ENCODE measurements at places on chromosomes 16 and 17.

GRCh38 chr16:11198828-11199227 is 57.2 kb downstream of the SOCS1 start:
- DNase-seq = no peak

GRCh38 chr16:73032541-73033270 is 15.2 kb downstream of the ZFHX3 start:
- DNase-seq = no peak

DNA sequence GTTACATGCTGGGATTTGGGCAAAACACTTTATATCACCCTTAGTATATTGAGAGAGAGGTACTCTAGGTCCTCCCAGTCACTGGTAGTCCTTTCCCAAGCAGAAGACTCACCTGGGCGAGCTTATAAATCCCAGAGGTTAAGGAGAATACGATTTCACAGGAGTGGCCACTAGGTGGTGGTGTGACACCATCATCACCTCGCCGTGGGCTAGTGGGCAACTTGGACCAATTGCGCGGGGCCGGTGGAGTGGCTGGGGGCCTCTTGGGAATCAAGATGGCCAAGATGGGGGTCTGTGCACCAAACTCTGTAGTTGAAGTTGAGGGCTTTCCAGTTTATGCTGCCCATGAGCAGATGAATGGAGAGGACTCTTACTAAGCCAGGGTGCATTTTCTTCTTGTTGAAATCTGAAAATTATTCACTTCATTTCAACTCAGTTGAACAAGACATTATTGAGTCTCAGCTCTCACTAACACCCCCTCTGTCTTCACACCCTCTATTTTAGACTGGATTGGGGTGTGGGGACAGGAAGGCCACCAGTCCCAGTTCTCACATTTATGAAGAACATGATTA is 38.2 kb upstream of the PIRT start:
- DNase-seq = no peak

- peak; percentile 93 for DNase-seq
Observed at GRCh38 chr16:88737298-88738150, 31.2 kb downstream of the CTU2 start.

GRCh38 chr16:82641336-82641984 is 14.7 kb downstream of the CDH13 start:
- DNase-seq = no peak

GRCh38 chr16:17013038-17013437 is 457.7 kb downstream of the XYLT1 start:
- no peak for DNase-seq

DNA sequence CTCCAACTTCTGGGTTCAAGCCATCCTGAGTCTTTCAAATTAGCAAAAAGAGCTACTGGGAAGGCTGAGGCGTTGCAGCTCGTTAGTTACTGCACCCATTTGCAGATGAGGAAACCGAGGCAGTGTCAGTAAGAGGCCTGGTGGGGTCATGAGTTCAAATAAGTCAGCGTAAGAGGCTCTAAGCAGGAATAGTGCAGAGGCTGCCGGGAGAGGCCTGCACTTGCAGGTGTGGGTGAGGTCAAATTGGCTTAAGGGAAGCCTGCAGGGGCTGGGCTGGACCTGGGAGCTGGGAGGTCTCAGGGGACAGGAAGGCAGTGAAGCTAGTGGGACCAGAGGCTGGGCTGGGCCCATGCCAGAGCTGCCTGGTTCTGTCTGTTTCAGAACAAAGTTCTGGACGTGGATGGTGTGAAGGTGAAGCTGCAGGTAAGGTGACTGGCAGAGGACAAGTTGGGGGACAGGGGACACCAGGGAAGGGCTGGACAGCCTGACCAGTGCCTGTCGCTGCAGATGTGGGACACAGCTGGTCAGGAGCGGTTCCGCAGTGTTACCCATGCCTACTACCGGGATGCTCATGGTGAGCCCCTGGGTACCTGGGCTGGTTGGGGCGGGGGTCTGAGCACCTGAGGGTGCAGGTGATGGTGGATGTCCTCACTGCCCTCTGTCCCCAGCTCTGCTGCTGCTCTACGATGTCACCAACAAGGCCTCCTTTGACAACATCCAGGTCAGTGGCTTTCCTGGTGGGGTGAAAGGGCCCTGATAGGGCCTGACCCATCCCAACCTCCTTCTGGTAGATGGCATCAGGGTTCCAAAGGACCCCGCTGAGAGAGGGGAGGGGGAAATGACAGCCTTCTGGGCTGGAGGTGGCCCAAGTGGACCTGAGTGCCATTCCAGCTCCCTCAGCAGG is 3.0 kb downstream of the RAB26 start:
- no peak for DNase-seq

DNA sequence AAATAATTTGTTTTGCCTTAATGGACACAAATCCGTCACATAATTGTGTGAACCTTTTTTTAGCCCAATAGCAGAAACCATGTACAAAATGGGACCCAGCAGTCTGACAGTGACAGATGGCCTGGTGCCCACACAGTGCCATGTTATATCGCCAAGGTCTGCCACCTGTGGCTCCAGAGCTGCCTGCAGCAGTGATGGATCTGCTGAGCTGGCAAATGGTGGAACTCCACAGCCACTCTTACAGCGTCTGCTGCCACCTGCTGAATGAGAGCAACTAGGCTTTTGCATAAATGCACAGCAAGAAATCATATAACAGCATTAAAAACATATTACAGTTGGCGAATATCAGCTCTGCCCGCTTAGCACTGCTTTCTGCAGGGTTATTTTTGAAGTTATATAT is 59.4 kb downstream of the NUP93 start:
- DNase-seq = no peak

DNA sequence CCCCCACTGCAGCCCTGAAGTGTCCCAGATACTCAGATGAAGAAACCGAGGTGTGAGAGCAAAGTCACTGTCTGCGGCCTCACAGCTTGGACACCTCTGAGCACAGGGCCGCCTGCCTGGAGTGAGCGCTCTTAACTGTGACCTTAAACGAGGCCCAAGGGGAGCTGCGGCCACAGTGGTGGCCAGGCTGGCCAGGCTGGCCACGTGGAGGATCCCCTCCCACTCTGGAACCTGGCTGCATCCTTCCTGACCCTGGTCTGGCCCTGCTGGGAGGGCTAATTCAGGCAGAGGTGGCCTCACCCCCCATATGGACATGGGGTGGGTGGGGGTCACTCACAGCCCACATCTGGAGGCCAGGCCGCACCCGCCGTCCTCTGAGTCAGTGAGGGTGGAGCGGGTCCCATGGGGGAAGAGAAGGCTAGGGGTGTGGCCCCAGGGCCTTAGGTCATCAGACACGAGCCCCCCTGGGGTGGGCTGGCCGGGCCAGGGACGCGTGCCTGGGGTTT is 6.6 kb downstream of the VASN start:
- DNase-seq = peak; percentile 68

DNA sequence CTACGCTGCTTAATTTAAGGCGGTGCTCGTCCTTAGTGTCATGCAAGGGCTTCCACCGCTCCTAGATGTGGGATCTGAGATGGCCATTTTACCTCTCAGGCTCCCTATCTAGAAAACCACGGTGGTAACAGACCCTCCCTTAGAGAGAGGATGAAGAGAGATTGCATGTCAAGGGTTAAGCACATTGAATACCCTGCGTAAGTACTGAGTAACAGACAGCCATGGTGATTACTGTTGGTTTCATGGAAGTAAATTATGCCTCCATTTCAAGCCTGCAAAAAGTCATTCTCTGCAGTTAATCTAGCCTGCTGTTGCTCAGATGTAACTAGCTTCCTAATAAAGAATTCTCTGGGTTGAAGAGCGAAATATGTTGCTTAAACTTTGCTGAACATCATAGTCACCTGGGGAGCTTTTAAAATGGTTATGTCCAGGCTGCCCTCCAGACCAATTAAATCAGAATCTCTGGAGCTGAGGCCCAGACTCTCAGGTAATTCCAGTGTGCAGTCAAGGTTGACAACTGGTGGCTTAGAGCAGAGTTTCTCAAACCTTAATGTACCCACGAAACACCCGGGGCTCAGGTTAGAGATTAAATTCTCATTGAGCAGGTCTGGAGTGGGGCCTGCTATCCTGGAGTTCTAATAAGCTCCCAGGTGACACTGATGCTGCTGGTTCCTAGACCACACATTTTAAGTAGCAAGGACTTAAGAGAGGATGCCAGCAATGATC is 167.1 kb downstream of the SNX29 start:
- no peak for DNase-seq

DNA sequence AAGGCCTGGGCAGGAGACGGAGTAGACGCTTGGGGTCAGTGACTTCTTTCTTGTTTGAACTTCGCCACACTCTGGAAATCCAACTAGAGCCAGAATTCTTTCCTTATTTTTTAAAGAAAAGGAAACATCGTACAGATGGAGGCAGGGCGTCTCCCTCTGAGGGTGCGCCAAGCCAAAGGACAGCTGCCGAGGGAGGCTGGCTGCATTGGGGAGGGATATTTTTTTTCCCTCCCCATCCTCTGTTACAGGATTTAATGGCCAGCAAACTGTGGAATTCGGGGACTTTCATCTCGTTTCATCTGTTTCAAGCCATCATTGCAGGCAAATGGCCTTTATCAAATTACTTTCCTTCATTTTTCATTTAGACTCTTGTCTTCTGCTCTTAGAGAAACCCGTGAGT is 15.9 kb downstream of the CDK5R1 start:
- DNase-seq = no peak

- peak; percentile 46 for DNase-seq
Observed at GRCh38 chr16:87610026-87610425, 7.7 kb downstream of the JPH3 start.

- DNase-seq = peak; percentile 87
Observed at GRCh38 chr16:569445-570254, at the start of gene PIGQ. TSS of gene PIGQ (plus strand) at chr16:569968. CDS start at chr16:574075, 4,107 bp downstream.

GRCh38 chr17:57516290-57517230 is 228.5 kb downstream of the CCDC182 start:
- DNase-seq = no peak

DNA sequence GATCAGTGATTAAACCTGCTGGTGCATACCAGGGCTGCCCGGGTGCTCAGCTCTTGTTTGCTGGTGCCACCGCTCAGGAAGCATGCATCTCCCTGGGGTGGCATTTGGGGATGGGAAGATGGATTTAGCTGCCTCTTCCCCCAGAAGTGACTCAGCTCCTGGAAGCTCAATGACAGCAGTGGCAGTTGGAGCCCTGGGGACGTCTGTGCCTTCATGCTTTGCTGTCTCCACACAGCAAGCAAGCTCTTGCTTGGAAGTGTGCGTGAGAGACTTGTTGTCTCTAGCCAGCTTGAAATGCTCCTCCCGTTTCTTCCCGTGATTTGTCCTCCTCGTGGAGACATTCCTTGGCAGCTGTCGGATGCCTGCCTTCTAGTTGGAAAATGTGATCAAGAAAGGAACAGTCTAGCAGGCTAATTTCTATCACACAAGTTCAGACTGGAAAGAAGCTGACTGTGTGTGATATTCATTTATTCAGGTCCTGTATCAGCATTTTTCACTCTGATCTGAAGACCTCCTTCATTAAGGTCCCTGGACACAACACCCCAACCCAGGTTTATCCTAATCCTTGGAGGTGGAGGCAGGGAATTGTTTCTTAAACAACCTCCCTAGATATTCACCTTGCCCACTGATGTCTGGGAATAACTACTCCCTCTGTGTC is 73.0 kb downstream of the BMERB1 start:
- DNase-seq = no peak

DNA sequence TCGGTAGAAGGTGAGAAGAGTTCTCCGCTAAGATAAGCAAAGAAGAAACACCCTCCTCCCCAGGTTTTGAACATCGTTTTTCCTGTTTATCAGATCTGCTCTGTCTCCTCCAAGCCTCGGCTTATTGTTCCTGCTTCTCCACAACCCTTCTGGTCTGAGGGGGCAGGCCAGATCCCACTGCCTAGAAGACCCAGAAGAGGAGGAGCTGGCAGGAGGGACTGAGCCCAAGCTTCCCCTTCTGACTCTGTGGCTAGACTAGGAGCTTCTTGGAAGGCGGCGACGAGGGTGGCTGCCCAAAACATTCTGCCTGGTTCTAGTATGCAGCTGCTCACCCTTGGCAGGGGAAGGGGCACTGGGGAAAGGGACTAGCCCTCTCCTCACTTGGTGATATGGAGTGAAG is 5.2 kb upstream of the HOXB5 start:
- DNase-seq = no peak

DNA sequence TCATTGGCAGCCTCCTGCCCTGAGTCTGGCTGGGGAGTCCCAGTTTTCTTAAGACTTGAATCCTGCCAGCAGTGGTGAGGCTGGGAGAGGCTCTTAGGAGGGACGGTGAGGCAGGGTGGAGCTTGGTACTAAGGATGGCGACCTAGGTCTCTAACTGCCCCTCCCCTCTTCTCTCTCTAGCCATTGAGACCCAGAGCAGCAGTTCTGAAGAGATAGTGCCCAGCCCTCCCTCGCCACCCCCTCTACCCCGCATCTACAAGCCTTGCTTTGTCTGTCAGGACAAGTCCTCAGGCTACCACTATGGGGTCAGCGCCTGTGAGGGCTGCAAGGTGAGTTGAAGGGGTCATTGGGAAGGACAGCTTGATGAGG is 16.4 kb downstream of the GJD3 start:
- DNase-seq = no peak

- DNase-seq = no peak
Observed at GRCh38 chr16:17747081-17747756, 276.5 kb upstream of the XYLT1 start.

DNA sequence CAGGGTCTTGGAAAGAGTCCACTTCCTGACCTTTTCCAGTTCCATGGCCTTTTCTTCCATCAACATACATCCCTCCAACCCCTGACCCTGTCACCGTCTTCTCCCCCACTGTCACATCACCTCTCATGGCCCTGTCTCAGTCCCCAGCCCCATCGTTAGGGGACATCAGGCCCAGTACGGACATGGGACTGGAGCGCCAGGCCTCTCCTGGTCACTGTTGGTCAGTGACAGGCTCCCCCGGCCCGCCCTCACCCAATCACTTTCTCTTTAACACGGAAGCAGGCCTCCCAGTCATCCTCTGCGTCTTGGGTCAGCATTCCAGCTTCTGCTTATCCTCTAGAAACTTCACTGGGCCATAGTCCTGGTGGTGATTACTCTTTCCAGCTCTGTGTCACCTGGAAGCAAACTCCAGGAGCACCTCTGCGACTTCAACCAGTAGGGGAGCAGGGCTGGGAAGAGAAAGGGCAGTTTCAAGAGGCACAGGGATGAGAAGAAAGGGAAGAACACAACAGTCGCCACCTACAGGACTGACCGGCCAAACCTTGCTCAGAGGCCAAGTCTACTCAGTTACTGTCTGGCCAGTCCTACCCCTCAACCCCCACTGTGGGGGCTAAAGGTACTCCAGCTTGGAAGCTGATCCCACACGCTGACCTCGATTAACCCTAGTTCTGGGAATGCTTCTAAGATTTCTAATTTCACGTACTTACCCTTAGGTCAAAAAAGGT is 15.9 kb upstream of the ICAM2 start:
- no peak for DNase-seq
